PC-9 (cell line): ENCODE measurements at places on chromosomes 13 and 19. TPM values are rescaled to one million over a fixed set of nuclear protein-coding genes. Genes with fewer than 3 reads are reported as not detected.

The LMO7 gene
- 92.8 and 93.0 TPM in 2 replicates for total RNA-seq

The WDR62 gene
- 14.0 and 17.0 TPM in 2 replicates for total RNA-seq

The FXYD1 gene
- not detected in 2 replicates for total RNA-seq

The TRAPPC2B gene
- total RNA-seq, result 14.1 and 15.3 TPM in 2 replicates

The APOC1 gene
- 27.4 and 31.1 TPM in 2 replicates for total RNA-seq

The C19orf38 gene
- 0.59 and 1.4 TPM in 2 replicates for total RNA-seq
